ENCODE measurements at places on chromosomes 16 and 17.

GRCh38 chr17:49971848-49972485, 3.0 kb downstream of the DLX4 start:
- peaks cover 5% of the 10 kb centered on the region for H3K36me3 ChIP-seq
- no peak overlapping the region for H3K27ac ChIP-seq
- peaks cover 91% of the 10 kb centered on the region for H3K27me3 ChIP-seq
- H3K4me3 ChIP-seq = peak overlapping the region; percentile 40
- H3K4me1 ChIP-seq = peaks cover 26% of the 10 kb centered on the region
- DNase-seq = no peak

- H3K27ac ChIP-seq = no peak overlapping the region
- H3K4me1 ChIP-seq = no peaks in the 10 kb centered on the region
- no peak for DNase-seq
- peaks cover 15% of the 10 kb centered on the region for H3K27me3 ChIP-seq
These were observed 11.7 kb upstream of the PRPSAP1 start for GRCh38 chr17:76365256-76365903.

- H3K4me3 ChIP-seq = peak overlapping the region; percentile 93
- no peaks in the 10 kb centered on the region for H3K27me3 ChIP-seq
- H3K4me1 ChIP-seq = peaks cover 17% of the 10 kb centered on the region
- H3K36me3 ChIP-seq = peaks cover 8% of the 10 kb centered on the region
These were observed 873 bp downstream of the NPLOC4 start for GRCh38 chr17:81635973-81636504.

DNA sequence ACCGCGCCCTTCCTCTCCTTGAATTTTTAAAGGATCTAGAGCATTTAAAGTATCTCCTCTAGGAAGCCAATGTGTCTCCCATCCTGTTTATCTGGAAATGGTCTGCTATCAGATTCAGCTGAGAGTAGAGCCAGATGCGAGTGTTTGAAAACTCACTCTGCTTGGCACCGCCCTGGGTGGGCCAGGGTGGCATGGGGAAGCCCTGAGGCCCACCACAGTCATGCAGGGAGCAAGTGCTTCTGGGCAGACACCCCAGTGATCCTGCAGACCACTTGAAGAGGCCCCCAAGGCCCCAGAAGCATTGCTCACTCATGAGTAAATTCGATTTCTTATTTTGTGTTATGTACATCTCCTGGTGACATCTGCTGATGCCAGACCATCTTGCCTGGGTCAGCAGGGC, 8.7 kb upstream of the CACNG4 start:
- H3K27me3 ChIP-seq = peaks cover 25% of the 10 kb centered on the region
- H3K36me3 ChIP-seq = peaks cover 2% of the 10 kb centered on the region
- no peak overlapping the region for H3K4me3 ChIP-seq

DNA sequence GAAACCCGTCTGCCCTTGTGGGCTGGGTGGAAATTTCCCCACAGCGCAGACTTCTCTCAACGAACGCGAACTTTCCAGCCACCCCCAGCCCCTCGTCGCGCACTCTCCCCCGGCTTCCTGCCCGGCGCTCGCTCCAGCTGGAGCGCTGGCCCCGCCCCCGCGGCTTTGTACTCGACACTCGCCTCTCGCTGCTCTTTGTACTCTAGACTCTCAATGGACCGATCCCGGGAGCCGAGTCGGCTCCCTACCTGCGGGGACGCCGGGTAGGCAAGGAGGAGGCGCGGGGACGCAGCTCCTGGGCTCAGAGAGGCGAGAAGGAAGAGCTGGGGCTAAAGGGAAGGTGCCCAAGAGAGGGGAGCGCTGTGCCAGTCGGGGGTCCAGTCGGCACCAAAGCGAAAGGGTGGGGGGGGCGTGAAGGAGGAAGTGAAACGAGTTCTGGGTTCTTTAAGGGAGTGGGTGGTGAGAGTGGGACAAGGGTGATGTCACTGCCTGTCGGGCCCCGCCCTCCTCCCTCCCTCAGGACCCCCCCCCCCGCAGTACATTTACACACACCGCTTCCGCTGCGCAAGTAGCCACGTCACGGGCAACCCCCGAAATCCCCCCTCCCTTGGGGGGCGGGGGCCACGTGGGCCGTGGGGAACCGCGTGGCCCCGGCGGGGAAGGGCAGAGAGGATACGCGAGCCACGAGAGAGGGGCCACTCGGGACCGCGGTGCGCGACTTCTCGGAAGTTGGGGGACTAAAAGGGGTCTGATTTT, 9.7 kb downstream of the KDM6B start:
- no peaks in the 10 kb centered on the region for H3K27me3 ChIP-seq
- H3K4me1 ChIP-seq = peaks cover 60% of the 10 kb centered on the region
- peak overlapping the region; percentile 92 for H3K4me3 ChIP-seq

GRCh38 chr16:15857724-15858560, 1.1 kb upstream of the MYH11 start:
- peaks cover 52% of the 10 kb centered on the region for H3K27me3 ChIP-seq
- peaks cover 6% of the 10 kb centered on the region for H3K4me1 ChIP-seq
- H3K27ac ChIP-seq = no peak overlapping the region
- DNase-seq = no peak

DNA sequence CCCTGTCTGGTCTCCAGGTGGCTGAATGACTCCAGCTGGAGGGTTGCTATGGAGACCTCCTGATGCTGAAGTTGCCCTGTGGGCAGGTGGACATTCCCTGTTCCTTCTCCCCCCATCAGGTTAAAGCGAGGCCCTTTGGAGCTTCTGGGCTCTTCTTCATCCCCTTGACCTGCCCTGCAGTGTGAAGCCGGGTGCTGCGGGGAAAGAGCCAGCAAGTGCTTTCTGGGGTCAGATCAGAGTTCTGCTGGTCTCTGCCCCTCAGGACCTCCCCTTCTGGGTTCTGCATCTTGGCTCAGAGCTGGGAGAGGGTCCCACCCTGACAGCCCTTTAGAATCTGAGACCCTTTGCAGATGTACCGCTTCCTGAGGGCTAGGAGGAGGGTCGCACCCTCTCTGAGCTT, 25.1 kb downstream of the NKD1 start:
- no peak overlapping the region for H3K4me3 ChIP-seq
- H3K4me1 ChIP-seq = no peaks in the 10 kb centered on the region
- H3K27ac ChIP-seq = no peak overlapping the region
- no peak for DNase-seq
- no peaks in the 10 kb centered on the region for H3K36me3 ChIP-seq

- H3K27ac ChIP-seq = no peak overlapping the region
- DNase-seq = peak; percentile 56
- no peaks in the 10 kb centered on the region for H3K27me3 ChIP-seq
- H3K4me1 ChIP-seq = peaks cover 6% of the 10 kb centered on the region
- H3K36me3 ChIP-seq = peaks cover 67% of the 10 kb centered on the region
These were observed 33.3 kb downstream of the PLCD3 start for GRCh38 chr17:45098869-45099616.

DNA sequence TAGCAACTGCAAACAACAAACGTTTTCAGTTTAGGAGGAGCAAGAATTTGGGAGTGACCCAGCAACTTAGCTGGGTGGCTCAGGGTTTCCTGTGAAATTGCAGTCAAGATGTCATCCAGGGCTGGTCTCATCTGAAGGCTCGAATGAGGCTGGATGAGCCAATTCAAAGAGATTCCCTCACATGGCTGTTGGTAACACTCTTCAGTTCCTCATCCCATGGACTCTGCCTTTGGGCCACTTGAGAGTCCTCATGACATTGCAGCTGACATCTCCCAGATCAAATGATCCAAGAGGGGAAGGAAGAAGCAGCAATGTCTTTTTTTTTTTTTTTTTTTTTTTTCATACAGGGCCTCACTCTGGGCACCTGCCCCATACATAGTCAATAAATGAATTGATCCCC, 26.3 kb downstream of the UBALD1 start:
- no peak overlapping the region for H3K4me3 ChIP-seq
- H3K27me3 ChIP-seq = peaks cover 16% of the 10 kb centered on the region
- H3K27ac ChIP-seq = no peak overlapping the region
- no peaks in the 10 kb centered on the region for H3K4me1 ChIP-seq

GRCh38 chr17:57943140-57943539, 12.1 kb downstream of the CUEDC1 start:
- H3K36me3 ChIP-seq = no peaks in the 10 kb centered on the region
- no peak overlapping the region for H3K27ac ChIP-seq
- peaks cover 19% of the 10 kb centered on the region for H3K4me1 ChIP-seq
- no peak for DNase-seq

DNA sequence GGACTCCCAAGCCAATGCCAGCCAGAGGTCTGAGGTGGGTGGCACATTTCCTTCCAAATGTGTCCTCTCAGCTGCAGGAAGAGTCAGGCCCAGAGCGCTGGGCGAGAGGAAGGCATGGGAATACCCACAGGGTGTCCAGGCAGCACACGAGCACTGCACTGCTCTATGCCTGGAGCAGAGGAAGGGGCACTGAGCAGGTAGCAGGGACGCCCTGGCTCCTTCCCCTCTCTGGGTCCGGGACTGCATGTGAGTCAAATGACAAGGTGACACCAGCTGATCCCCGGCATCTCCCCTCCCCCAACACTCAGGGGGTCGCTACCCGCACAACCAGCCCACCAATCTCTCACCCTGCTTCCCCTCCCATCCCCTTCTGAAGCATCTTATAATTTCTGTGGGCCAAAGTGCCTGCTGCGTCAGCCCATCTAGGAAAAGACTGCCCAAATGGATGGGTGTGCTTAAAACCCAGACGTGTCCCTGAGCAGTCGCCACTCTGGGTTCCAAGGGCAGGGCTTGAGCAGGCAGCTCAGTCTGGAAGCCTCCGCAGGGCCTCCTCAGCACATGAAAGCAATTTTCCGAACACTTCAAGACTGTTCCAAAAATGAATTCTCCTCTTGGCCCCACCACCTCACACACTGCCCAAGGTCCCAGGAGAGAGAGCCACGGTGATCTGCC, 12.0 kb upstream of the BCAR1 start:
- no peak for DNase-seq
- H3K27me3 ChIP-seq = peaks cover 57% of the 10 kb centered on the region
- peaks cover 6% of the 10 kb centered on the region for H3K4me1 ChIP-seq
- H3K4me3 ChIP-seq = no peak overlapping the region
- H3K27ac ChIP-seq = no peak overlapping the region

GRCh38 chr16:7849841-7850240, 517.2 kb downstream of the RBFOX1 start:
- no peaks in the 10 kb centered on the region for H3K36me3 ChIP-seq
- H3K4me3 ChIP-seq = no peak overlapping the region
- no peak for DNase-seq
- H3K27me3 ChIP-seq = no peaks in the 10 kb centered on the region
- no peak overlapping the region for H3K27ac ChIP-seq

GRCh38 chr17:9389111-9389527, 186.5 kb downstream of the STX8 start:
- H3K27me3 ChIP-seq = no peaks in the 10 kb centered on the region
- H3K4me3 ChIP-seq = no peak overlapping the region
- no peak overlapping the region for H3K27ac ChIP-seq
- peaks cover 4% of the 10 kb centered on the region for H3K36me3 ChIP-seq

DNA sequence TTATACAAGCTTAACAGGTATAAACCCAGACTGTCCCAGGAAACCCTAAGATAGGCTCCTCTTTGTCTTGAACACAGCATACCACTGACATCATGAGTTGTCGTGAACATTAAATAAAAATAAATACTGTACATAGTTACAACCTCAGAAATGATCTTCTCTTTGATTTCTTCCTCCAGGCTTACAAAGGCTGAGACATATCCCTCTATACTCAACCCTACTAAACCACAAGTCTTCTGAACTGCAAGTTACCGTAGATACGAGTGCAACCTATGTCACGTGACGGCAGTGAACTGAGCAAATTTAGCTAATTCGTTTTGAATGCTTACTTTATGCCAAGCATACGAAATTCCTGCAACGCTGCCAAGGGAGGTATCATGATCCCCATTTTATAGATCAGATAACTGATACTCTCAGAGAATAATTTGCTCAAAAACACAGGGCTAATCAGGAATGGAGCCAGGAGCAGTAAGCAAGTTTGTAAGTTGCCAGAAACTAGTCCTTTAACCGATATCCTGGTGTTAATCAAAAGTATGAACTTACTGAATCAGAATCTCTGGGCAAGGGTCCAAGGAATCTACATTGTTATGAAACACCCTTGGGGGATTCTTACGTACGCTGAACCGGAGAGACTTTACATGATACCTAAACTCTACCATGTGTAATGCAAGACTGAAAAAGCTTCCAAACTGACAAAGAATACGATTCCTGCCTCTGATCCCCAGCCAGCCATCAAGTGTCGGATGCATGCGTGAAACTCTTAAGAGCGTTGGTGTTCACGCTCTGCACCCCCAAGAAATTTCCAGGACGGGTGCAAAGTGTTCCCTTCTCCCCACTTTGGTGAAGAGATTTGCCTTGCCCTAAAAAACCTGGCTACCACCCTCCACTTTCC, 106.2 kb downstream of the XYLT1 start:
- peaks cover 80% of the 10 kb centered on the region for H3K4me1 ChIP-seq
- H3K36me3 ChIP-seq = peaks cover 9% of the 10 kb centered on the region
- no peak for DNase-seq
- H3K4me3 ChIP-seq = peak overlapping the region; percentile 45
- H3K27me3 ChIP-seq = no peaks in the 10 kb centered on the region

DNA sequence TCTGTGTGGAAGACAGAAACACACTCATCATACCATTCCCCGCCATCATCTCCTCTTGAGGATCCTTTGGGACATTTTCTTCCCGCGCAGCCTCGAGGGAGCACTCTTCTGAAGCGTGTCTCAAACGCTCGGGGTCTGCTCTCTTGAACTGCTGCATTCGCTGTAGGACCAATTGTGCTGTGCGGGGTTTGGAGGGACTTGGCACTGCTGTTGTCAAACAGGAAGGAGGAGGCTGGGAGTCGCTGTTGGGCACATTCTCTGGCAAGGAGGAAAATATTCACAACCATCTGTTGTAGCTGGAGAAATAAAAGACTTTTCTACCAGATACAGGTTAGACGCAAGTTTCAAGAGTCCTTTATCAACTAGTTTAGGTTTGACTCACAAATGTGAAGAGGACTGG, 5.0 kb downstream of the SLX4 start:
- no peak overlapping the region for H3K4me3 ChIP-seq
- no peak overlapping the region for H3K27ac ChIP-seq
- peaks cover 7% of the 10 kb centered on the region for H3K4me1 ChIP-seq
- DNase-seq = no peak

Data from central memory CD8-positive, alpha-beta T cell (primary cell).